Keratinocyte (primary cell): ENCODE measurements at places on chromosomes 1 and 21. TPM values are rescaled to one million over a fixed set of nuclear protein-coding genes. Genes with fewer than 3 reads are reported as not detected.

The ADIPOR1 gene
- polyA plus RNA-seq: 223 to 336 TPM (median 260 TPM) in 3 replicates

The WLS gene
- 59.5 to 92.4 TPM (median 73.7 TPM) in 3 replicates for polyA plus RNA-seq

The EGLN1 gene
- 15.5 to 34.1 TPM (median 17.6 TPM) in 3 replicates for polyA plus RNA-seq

The CHRM3 gene
- polyA plus RNA-seq: under 0.01 TPM in 1 of 3 replicates, not detected in the others

The C2CD4D gene
- 0.05 to 0.08 TPM (median 0.05 TPM) in 3 replicates for polyA plus RNA-seq

The RIMS3 gene
- 1.1 to 2.6 TPM (median 1.7 TPM) in 3 replicates for polyA plus RNA-seq

The IGSF9 gene
- polyA plus RNA-seq: 4.2 to 6.0 TPM (median 5.8 TPM) in 3 replicates

The NOS1AP gene
- polyA plus RNA-seq: 0.01 to 0.02 TPM in 2 of 3 replicates, not detected in the other

The MSH4 gene
- polyA plus RNA-seq: 0.05 to 0.13 TPM (median 0.10 TPM) in 3 replicates

The LRRC39 gene
- polyA plus RNA-seq: 0.17 to 0.88 TPM (median 0.57 TPM) in 3 replicates

The EPS15 gene
- polyA plus RNA-seq: 19.4 to 35.3 TPM (median 33.2 TPM) in 3 replicates

The AADACL3 gene
- 0.03 TPM in 1 of 3 replicates, not detected in the others for polyA plus RNA-seq

The ZRANB2 gene
- 56.5 to 92.3 TPM (median 63.2 TPM) in 3 replicates for polyA plus RNA-seq

The LRRC71 gene
- polyA plus RNA-seq: not detected in 3 replicates

The RGS1 gene
- 0.05 to 0.19 TPM in 2 of 3 replicates, not detected in the other for polyA plus RNA-seq

The TNFSF4 gene
- polyA plus RNA-seq: 1.1 to 1.2 TPM (median 1.2 TPM) in 3 replicates

The NPHS2 gene
- not detected in 3 replicates for polyA plus RNA-seq

The VAV3 gene
- polyA plus RNA-seq: 12.6 to 19.6 TPM (median 17.6 TPM) in 3 replicates

The FAM72D gene
- 0.36 to 3.0 TPM (median 1.1 TPM) in 3 replicates for polyA plus RNA-seq

The KCND3 gene
- 0.21 to 0.73 TPM (median 0.63 TPM) in 3 replicates for polyA plus RNA-seq

The CD2 gene
- not detected in 3 replicates for polyA plus RNA-seq

The PTGS2 gene
- 36.9 to 222 TPM (median 117 TPM) in 3 replicates for polyA plus RNA-seq

The C1orf185 gene
- polyA plus RNA-seq: not detected in 3 replicates

The CELA2A gene
- polyA plus RNA-seq: not detected in 3 replicates
